ENCODE measurements at places on chromosomes 11 and 22.

DNA sequence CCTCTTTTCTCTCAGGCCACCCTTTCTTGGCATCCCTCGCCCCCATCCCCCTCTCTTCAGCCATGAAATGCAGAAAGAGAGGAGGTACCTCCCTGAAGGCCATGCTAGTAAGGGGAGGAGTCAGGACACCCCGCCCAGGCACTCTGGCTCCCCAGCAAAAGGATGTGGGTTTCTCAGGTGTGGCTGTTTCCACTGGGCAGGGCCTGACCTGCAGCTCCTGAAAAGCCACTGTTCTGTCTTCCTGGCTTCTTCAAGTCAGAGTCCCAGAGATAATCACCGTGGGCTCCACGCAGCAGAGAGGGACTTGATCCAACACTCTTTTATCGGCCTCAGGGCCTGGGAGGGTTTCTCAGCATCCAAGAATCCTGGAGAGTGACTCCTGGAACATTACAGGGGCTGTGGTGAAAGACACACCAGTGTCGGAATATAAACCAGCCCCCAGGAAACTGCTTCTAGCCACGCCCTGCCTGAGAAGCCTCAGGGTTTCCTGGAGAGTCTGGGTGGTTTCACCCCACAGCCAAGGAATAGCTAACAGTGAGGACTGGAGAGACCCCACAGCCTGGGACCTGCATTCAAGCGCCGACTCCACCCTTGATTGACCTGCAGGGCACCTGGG lies 45.7 kb upstream of the TSPAN18 start:
- no peak for DNase-seq

DNA sequence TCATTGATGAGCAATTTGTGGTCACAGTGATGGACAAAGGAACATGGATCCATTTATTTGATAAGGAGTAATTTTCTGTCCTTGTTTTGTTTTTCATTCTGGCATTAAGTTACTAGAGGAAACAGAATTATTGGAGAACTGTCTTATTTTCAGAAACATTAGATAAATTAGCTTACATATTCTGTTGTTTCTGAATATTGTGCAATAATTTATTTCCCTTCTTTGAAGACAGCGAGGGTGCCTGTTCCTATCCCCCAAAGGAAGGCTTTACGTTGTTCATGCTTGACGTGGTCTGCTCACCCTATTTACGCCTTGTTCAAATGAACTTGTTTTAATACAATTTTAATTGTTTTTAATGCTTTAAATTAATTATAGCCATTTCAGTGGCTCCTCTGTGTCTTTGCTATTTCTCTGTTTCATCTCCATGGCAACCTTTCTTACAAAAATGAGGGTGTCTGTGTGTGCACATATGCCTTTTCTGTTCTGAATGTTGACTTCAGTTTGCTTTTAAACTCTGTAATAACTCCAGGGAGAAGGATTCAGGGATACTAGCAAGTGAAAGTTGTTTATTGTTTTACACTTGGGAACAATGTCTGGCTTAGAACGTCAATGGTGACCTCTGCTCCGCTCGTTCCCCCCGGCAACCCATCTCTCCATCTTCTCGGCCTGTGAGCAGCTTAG lies 138.3 kb upstream of the PLET1 start:
- DNase-seq: no peak

- DNase-seq: no peak
Observed at GRCh38 chr11:47506373-47506772, 46.6 kb downstream of the CELF1 start.

GRCh38 chr22:19122752-19123492 lies 710 bp upstream of the DGCR2 start:
- no peak for DNase-seq

DNA sequence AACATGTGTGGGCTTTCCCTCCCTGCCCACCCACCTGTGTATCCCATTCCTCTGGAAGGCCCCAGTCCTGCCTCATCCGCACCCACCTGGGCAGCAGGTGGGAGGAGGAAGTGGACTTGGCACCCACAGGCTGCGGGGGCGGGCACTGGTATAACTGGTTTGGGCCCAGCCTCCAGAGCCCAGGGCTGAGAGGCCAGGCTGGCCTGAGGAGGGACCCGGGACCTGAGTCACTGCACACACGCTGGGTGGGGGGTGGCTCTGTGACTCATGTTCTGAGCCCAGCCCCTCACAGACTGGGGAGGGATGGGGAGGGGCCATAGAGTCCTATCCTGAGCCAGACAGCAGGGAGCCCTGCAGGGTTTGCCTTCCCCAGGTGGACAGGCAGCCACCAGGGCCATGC lies 16.7 kb downstream of the PHLDA2 start:
- DNase-seq: peak; percentile 91

DNA sequence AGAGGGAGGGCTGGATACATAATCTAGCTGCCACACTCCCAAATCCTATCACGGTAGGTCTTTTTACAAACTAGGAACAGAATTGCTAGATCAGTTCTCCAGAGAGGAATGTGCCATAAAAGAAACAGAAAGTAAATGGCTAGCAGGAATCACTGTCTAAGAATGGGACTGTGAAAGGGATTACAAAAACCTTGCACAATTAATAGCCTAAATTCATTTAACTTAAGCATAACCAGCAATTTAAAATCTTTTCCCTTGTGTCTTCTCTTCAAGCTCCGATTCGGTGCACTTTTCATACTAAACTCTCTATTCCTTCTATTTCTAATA lies 35.2 kb downstream of the APOL5 start:
- no peak for DNase-seq

GRCh38 chr11:116636341-116636929 lies 136.4 kb downstream of the BUD13 start:
- no peak for DNase-seq

DNA sequence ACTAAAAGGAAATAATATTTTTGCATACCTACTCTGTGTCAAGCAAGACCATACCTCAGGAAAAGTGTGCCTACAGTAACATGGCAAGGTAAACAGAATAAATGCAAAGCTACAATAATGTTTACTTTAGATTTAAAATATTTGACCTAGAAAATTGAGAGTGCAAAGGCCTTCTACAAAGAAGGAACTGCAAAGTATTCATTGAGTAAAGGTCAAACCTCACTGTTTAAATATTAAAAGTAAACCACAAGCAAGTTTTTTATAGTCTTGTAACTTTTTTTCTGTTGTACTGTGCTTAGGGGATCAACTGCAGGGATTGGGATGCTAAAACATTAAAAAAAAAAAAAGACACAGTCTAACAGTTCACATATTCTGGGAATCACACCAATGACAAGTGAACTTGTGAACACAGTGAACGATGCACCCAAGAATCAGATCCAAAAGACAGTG lies 48.8 kb downstream of the CWF19L2 start:
- DNase-seq: no peak

DNA sequence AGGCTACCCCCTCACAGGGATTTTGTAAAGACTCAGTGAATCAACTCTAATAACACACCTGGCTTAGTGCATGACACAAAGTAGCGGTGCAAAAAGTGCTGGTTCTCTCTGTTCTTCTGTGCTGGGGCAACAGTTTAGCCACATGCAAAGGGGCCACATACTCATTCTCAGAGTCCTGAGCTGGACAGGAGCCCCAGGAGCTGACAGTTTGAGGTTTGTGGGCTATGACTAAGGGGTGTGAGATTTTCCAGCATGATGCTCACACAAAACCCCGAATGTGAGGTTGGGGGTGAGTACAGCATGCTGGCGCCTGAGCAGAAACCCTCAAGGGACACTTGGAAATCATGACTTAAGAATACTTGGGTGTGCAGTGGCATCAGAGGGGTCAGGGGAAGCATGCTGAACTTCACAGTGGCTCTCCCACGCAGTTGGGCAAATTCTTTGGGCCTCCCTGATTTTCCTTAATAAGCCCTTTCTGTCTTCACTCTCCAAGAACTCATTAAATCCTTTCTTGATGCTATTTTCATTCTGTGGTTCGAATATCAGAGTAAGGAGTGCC lies 31.0 kb downstream of the TMPRSS5 start:
- peak; percentile 72 for DNase-seq

GRCh38 chr11:92852946-92853345 lies 116.5 kb upstream of the MTNR1B start:
- no peak for DNase-seq

GRCh38 chr22:18071968-18072310 lies 5.9 kb upstream of the PEX26 start:
- DNase-seq: no peak

- DNase-seq: no peak
Observed at GRCh38 chr22:17684245-17684644, 45.7 kb downstream of the BCL2L13 start.

DNA sequence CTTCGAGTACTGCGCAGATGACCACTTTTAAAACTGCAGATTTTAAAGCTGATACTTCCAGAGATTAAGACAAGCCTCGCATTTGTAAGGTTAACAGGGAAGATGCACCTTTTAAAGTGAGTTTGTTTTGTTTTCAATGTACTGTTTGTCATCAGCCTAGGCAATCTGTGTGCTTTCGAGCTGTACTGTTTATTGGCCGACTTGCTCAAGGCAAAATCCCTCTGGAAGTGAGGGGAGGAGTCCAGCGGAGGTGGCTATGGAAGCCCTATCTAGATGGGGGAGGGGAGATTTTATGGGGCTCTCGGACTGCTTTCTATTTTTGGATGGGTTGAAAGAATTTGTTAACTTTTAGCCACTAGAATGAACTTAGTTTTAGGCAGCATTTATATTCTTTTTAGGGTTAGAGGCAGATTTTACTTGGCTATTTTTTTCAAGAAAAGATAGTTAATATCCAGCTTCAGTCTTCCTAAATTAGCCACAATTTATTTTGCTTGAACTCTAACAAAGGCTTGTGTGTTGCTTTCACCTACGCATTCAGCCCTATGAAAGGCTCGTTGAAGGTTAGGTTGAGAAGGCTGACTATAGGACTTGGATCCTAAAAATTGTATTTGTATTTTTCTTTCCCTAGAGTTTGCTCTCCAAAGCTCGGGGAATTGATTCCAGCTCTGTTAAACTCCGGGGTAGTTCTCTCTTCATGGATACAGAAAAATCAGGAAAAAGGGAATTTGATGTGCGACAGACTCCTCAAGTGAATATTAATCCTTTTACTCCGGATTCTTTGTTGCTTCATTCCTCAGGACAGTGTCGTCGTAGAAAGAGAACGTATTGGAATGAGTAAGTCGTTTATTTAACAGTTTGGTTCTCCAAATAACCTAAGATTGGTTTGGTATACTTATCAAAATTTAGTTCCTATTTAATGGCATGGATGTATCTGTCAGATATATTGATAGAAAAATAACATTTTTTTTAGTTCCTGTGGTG lies 2.1 kb downstream of the WEE1 start:
- DNase-seq: peak; percentile 74

DNA sequence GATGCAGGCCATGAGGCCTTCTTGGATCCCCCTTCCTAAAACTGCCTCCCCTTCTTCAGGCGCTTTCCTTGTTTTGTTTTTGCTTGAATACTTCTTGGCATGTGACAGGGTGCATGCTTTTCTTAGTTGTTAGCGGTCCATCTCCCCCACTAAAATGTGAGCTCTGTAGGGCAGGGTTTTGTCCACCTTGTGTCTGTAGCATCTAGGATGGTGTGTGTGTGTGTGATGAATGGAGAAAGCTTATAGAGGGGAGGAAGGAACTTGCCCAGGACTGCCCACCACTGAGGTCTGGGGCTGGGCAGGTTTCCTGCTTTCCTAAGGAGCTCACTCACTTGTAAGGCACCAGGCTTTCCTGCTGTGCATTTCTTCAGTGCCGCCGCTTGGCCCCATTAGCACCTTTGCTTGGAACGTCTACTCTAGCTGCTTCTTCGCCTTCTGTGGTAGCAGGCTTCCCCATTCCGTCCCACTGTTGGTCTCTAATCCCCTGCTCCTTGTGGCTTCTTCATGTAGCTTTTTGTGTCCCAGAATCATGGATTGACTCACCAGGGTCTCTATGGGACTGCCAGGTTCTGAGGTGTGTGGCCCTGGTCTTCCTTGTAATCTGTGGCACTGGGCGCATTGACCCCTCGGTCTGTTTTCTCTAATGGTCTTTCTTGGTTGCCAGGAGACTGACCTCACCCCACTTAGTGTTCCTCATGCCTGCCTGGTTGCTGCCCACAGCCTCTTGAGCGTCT lies 3.3 kb downstream of the DGCR8 start:
- no peak for DNase-seq

DNA sequence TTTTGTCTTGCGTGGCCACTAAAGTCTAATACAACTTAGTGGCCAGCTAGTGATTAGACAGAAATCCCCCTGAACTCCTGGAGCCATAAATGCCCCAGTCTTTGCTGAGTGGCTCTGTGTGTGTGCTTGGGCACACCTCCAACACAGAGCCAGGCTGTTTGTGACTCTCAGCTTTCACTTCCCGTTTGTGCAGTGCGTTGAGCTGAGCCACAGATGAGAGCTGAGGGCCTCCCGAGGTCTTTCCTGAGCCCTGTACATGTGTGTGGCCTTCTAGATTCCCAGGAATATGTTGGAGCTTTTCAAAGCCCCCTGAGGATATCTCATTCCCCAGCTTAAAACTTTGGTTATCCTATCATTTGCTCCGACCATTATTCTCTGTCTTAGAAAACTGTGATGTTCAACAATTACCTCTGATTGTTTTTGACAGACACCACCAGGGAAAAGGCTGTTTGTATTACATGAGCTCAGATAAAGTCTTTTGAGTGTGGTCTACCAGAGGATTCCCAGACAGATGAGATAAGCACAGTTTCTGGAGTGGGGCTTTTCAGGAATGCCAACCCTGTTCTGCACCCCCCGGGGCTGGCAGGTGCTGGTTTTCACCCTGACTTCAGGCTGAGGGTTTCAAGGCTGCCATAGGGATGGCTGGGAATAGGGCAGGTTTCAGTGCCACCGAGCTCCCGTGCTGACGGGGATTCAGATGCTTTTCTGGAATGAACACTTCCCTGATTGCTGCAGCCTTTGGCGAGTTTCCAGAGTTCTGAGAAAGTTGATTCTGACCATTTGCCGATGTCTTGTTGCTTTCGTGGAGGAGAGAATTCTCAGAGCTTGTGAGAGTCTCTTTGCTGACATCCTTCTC lies 23.8 kb downstream of the IGHMBP2 start:
- DNase-seq: no peak

- no peak for DNase-seq
Observed at GRCh38 chr11:20926799-20927540, 257.6 kb downstream of the NELL1 start.

DNA sequence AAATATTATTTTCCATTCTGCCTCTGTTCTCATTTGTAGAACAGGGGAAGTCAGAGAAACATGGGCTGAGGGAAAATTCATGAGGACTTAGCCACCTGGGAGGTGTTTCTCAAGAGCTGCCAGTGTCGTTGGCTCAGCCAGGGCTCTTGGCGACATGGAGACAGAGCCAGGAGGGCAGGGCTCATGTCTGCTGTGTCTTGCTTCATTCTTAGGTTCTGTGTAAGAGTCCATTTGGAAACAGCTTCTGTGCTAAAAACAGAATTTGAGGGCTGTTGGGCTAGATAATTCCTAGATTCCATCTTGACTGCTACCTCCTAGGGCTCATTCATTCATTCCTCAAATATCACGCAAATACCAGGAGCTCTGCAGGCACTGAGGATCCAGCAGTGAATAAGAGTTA lies 15.1 kb upstream of the MRGPRX2 start:
- DNase-seq: no peak
